T-helper 9 cell (primary cell): ENCODE measurements at places on chromosomes 2 and 18.

DNA sequence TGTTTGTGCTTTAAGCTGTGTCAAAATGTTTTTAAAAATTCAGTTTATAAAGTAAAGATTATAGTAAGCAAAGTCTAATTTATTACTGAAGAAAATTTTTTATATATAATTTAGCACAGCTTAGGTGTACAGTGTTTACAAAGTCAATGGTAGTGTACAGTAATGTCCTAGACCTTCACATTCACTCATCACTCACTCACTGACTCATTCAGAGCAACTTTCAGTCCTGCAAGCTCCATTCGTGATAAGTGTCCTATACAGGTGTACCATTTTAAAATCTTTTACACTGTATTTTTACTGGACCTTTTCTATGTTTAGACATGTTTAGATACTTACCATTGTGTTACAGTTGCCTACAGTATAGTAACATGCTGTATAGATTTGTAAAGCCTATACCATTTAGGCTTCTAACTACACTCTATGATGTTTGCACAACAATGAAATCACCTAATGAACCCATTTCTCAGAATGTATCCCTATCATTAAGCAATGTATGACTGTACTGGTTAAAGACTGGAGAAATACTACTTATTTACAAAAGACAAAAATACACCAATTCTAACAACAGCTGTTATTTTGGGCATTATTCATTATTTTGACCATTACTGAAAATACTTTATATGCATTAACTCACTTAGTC is 95.1 kb downstream of the STRN start:
- no peak for DNase-seq

DNA sequence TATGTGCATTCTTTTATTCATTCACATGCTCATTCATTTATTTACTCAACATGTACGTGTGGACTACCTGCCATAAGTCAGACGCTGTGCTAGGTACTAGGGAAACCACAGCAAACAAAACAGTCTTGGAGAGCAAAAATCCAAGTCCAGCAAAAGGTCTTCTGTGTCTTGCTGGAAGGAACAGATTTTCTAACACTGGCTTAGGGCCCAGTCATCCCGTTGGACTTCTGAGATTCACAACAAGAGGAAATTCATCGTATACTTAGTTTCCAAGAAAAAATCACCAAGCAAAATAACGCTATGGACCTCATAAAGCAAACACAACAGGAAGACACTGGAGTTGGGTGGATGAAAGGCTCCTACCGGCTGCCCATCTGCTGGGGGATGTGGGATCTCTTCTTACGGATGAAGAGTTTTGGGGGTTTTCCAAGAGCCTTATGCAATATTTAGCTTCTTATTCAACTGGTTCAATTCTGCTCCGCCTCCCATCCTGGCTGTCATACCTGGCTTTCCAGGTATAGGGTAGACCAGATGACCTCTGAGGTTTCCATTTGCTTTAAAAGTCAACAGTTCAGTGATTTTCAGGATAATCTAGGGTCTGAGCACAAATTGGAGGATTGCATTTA is 262.7 kb downstream of the HAUS1 start:
- DNase-seq = no peak

DNA sequence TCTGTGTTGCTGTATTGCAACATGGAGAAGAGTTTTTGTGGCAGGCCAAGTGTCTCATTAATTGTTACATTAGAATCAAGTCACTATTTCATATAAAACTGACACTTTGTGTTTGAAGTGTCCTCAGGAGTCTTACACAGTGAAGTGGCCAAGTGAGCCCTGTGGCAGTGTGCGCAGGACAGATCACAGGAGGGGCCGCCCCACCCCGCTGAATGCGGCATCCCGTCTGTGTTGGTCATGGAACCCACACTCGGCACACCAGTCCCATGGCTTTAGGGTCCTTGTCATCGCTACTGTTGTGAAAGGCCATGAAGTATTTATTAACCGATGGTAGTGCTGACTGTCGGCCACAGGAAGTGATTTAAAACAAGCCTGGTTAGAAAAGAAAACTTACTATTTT is 144.7 kb upstream of the NFATC1 start:
- no peak for DNase-seq

DNA sequence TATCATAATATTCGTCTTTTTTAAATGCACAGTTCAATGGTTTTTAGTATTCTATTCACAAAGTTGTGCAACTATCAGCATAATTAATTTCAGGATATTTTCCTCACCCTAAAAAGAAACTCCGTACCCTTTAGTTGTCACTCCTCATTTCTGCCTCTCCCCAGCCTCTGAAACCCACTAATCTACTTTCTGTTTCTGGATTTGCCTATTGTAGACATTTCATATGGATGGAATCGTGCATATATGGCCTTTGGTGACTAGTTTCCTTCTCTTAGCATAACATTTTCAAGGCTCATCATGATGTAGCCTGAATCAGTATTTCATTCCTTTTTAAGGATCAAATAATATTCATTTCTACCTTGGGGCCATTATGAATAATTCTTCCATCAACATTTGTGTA is 18.5 kb downstream of the NEURL3 start:
- no peak for DNase-seq

DNA sequence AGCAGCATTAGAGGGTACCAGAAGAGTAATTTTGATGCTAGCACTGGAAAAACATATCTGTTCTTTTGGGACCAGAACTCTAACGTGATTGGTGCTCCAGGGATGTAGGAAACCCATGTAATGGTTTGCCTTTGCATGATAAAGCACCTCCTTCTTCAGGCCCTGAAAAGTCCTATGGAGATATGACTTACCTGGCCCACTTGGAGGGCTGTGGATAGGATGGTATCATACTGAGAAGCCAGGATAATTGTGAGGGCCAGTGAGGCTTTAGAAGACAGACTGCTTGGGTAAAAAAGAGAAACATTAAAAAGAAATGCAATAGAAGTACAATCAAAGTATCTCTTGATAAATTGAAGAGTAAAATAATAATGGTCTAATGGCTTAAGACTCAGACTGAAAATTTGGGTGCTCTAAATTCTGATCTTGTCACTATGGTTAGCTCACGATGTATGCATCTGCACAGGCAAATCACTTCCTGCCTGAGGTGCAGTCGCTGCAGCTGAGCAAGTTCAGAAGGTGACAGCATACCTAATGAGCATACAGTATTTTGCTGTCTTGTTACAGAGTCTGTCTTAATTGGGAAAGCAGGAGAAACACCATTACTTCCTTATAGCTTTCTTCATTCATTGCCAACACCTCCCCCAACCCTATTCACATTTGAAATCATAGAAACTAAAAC is 371.5 kb downstream of the NUP35 start:
- DNase-seq = no peak

- no peak for DNase-seq
These were observed 64.8 kb upstream of the GALNT5 start for GRCh38 chr2:157192445-157193423.

DNA sequence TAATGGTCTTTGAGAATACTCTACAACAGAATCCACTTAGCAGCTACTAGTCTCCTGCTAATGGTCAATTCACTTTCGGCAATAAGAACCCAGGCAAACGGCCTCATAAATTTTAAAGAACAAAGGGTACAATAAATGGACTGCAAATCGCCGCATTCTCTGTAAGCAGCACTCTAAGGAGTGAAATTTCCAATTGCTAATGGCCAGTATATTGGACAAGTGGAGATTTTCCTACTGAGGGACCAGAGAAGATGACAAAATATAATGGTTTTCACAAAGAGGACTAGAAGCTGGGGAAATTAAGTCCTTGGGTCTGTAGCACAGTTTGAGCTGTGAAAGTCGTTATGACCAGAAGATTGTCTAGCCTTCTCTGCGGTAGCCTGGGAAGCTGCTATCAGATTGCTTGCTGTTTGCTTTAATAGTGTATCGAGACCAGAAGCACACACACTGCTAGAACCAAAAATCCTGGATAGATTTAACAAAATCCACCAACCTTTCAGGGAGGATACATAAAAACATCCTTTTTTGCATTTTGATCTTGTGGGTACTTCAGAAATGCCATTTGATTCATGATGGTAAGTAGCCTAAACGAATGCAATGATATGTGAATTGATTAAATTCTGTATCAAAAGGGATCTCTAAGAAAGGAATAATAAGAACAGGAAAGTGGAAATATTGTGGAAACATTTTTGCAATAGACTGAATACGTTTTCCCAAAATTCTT is 53.6 kb upstream of the ATP8B1 start:
- DNase-seq = no peak

DNA sequence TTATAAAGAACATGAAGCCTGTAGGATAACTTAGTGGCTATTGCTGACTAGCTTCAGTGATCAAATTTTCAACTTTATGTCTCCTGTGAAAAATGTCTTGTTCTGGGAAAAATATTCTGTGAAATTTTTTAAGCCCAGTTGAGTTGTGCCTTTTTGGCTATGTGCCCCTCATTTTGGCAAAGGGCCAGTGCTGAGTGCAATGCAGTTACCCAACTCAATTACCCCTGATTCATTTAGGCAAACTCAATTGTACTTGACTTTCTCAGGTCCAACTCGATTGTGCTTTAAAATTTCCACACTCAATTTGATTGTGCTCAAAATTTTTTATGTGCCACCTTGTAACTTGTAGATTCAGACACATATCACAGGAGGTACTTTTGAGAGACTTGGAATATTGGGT is 548.8 kb upstream of the NRP2 start:
- no peak for DNase-seq

- DNase-seq = no peak
These were observed 22.6 kb upstream of the SUCLG1 start for GRCh38 chr2:84481702-84482101.

DNA sequence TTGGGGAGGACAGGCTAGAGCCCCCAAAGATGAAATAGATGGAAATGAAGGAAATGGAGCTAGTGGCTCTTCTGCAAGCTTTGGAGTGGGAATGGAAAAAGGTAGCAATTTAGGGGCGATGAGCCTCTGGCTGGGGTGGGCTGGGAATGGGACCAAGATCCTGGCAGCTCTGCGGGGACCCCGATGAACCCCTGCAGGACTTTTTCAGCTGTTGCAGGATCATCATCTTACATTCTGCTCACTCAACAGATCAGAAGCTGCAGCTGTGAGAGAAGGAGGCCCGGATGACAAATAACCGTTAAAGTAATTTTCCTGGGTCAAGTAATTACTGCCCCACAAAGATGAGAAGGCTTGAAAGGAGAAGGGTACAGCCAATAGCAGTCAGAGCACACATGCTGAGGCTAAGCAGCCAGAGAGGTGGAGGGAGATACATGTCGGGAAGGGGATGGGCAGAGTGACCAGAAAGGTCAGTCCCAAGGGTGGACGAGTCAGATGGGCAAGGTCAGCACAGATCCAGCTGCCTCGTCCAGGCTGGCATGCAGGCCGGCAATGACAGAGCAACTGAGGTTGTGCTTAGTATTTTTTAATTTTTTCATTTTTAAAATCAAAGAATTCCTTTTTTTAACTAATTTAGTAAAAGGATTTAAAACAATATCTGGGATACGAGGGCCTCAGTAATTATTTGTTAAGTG is 245.0 kb upstream of the RAB6C start:
- DNase-seq = no peak

DNA sequence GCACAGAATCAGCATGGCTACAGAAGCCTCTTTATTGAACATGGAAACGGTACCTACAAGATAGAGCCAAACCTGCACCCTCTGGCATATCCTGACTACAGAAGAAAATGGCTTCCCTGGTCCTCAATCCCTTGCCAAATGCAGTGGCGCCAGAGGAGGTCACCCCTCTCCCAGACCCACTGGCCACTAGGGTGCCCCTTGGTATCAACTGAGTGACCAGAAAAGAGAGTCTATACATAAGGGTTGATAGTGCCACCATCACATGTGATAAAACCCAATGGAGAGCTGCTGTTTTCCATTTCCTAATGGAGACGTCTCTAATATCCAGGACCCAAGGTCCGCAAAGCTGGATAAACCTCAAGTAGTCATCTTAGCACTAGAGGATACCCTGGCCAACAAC is 52.7 kb upstream of the ALK start:
- no peak for DNase-seq

GRCh38 chr2:171910494-171910893 is 11.8 kb upstream of the HAT1 start:
- DNase-seq = no peak

- DNase-seq = no peak
These were observed 413 bp downstream of the ALKAL2 start for GRCh38 chr2:287471-287885.

- DNase-seq = no peak
These were observed 43.5 kb downstream of the CYP27C1 start for GRCh38 chr2:127176371-127177311.

GRCh38 chr18:70636991-70637390 is 348.1 kb downstream of the SOCS6 start:
- DNase-seq = no peak

GRCh38 chr18:3596637-3597384 is 146.8 kb downstream of the TGIF1 start:
- no peak for DNase-seq

DNA sequence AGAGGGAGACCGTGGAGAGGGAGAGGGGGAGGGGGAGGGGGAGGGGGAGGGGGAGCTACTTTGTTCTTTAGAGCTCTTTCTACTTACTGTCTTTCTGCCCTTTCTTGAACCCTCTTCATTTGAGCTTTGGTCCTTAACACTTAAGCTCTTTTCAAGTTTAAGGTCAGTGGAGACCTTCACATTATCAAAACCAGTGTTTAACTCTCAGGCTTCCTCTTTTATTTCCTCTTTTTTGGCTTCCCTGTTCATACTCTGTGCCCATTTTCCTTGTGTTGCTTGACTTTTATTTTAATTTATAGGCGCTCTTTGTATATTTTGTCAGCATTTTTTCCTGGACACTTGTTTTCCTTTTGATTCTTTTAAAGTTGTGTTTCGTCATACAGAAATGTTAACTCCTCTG is 37.1 kb downstream of the ACSL3 start:
- no peak for DNase-seq

GRCh38 chr2:20429528-20429927 is 17.3 kb upstream of the RHOB start:
- no peak for DNase-seq

GRCh38 chr2:79770926-79771325 is 258.1 kb downstream of the CTNNA2 start:
- DNase-seq = no peak

DNA sequence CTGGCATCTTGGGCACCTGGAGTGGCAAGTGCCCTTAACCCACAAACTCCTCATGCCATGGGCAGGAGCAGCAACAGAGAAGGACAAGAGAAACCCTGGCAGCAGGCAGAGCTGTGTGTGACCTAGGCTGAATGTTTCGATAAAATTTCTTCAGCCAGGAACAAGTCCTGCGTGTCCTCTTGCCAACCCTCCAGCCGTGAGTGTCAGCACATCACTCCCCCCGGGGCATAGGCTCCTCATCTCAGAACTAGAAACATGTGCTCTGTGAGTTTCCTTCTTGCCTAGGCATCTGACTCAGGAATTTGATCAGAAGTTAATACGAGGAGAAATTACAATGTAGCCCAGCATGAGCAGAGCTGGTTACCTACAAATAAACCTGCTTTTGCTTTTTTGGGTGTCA is 2.2 kb downstream of the ABCG8 start:
- no peak for DNase-seq
